Right cardiac atrium (tissue), 5 donors: ENCODE measurements at places on chromosomes 4 and X.

DNA sequence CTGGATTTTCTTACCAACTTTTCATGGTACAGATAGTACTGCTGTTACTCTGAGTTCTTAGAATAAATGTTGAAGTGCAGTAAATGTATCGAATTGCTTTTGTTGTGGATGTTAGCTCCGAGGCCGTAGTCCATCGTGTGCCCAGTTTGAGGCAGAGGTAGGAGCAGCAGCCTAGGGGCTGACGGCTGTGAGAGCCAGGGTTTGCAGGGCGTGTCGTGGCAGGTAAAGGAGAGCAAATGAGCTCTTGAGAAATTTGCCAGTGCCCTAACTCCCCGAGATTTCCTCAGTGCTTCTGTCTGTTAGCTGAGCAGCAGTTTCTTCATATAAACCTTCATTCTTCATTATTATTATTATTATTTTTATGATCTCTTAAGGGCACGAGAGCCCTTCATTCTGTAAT, 21.6 kb downstream of the PRIMPOL start:
- DNase-seq = no peak

GRCh38 chrX:101079736-101080270, 1.1 kb downstream of the TMEM35A start:
- DNase-seq = no peak

GRCh38 chrX:138191998-138192397, 519.5 kb downstream of the FGF13 start:
- DNase-seq = no peak

- DNase-seq = peak; percentile 52
These were observed 654 bp downstream of the ATOH1 start for GRCh38 chr4:93828995-93829819.

DNA sequence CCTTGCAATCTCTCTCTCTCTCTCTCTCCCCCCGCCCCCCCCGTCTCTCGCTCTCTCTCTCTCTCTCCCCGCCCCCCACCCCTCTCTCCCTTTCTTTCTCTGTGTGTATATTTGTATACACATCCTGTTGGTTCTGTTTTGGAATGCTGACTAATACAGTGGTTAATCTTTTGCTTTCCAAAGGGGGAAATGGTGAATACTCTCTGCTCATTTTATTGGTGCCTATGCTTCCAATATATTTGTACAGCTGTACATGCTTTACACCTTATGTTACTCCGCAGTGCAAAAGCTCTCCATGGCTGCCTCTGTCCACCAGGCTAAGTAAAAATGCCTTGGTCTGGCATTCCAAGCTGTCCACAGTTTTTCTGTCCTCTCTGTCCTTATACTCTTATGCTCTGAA, 158.8 kb downstream of the RBMX2 start:
- DNase-seq = no peak

- DNase-seq = no peak
These were observed 120.1 kb downstream of the AFF1 start for GRCh38 chr4:87054900-87055299.

- DNase-seq = no peak
These were observed 262.7 kb upstream of the F9 start for GRCh38 chrX:139267851-139268250.

DNA sequence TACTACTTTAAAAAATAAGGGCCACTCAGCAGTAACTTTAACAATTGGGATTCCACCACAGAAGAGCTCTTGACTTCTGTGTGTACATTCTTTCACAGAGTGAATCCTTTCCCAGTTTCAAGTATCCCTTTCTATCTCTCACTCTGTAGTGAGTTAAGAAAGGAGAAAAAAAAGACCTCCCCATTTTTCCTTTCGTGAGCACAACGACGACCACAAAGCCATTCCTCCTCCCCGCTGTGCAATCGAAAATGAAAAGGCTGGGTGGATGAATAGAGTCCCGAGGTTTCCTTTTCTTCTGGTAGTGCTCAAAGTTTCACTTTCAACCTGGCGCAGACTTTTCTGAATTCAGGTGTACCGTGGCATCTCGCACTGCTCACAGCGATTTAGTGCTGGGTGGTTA, 58.0 kb downstream of the TAB3 start:
- no peak for DNase-seq

GRCh38 chr4:18020671-18021469, 685 bp downstream of the LCORL start:
- DNase-seq = peak; percentile 90

DNA sequence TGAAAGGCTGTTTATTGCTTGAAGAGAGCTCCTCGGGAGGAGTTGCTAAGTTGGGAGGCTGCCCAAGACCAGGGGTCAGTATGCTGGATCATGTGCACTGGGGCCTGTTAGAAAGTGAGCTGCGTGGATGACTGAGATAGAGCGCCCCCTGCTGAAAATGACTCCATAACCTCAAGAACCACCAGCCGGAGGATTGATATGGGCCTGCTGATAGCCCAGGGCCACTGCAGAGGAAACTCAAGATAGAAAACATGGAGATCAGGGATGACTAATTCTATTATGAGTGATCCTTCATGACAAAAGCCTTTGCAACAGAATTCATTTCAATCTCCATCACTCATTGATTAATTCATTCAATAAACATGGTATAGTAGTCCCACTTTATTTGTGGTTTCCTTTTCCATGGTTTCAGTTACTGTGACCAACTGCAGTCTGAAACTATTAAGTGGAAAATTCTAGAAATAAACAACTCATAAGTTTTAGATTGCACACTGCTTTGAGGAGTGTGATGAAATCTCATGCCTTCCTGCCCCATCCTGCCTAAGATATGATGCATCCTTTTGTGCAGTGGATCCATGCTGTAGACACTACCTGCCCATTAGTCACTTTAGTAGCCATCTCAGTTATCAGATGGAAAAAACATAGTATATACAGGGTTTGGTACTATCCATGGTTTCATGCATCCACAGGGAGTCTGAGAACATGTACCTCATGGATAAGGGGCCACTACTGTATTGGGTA, 126.7 kb upstream of the MBNL3 start:
- no peak for DNase-seq

GRCh38 chrX:106706466-106706865, 20.0 kb upstream of the RNF128 start:
- DNase-seq = no peak

GRCh38 chrX:65574356-65574755, 39.8 kb upstream of the LAS1L start:
- no peak for DNase-seq

GRCh38 chrX:101605146-101605545, 12.7 kb downstream of the ARMCX6 start:
- no peak for DNase-seq

GRCh38 chrX:21943460-21944135, 3.1 kb downstream of the SMS start:
- DNase-seq = no peak

GRCh38 chrX:119655125-119655524, 37.8 kb downstream of the SEPTIN6 start:
- no peak for DNase-seq

DNA sequence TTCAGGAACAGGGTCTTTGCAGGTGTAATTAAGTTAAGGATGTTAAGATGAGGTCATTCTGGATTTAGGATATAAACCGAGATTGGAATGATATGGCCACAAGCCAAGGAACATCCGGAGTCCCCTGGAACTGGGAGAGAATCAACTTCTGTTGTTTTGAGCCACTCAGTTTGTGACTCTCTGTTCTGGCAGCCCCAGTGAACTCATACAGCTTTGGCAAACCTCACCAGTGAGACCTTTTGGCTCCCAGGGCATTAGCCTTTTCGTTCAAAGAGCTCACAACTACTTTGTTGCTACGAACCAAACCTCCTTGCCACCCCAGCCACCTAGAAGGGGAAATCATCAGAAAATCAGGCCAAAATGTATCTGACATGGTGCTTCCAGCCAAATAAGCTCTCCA, 80.4 kb downstream of the MTMR1 start:
- DNase-seq = no peak

- no peak for DNase-seq
These were observed 7.2 kb upstream of the LNX1 start for GRCh38 chr4:53598483-53598882.

DNA sequence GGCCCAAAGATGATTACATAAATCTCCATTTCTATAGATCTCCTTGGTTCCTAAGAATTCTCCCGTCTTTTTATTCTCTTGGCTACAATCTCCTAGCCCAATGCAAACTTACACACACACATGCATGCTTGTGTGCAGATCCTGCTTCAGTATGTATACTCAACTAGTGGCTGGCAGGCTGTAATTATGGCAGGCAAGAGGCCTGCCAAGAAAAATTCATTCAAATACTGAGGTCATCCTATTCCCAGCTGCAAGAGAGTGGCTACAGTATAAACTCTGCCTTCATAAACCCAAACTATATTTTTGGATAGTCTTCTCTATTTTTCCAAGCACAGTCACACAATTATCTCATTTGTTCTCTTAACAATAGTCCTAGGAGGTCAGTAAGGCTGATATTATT, 95.2 kb downstream of the SHROOM4 start:
- DNase-seq = no peak

GRCh38 chrX:22395372-22395771, 122.7 kb downstream of the CBLL2 start:
- no peak for DNase-seq

DNA sequence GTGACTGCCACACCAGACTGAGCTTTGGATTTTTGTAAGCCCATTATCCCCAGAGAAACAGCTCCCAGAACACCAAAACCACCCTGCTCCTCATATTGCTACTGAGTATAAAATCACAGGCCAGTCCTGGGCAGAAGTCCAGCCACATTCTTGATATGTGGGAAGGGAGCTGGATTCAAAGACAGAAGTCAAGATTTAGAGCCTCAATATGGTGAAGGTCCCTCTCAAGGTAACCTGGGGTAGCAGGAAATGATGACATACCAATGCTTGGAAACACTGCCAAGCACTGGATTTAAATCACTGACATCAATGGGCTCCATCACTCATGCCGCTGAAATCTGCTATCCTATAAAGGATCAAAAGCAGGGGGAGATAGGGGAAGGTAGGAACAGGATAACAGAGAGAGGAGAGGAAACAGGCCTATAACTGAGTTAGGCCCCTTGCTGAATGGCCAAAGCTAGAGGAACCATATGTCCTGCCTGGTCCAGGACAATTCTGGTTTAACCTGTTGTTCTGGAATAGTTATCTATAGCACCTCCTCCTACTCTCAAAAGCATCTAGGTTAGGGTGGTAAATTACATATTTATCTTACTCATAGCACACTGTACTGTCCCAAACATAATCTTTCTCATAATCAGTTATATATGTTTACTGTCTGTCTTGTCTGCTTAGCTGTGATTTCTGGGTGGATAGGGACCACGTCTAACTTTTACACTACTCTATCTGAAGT, 83.7 kb upstream of the NHS start:
- no peak for DNase-seq

- no peak for DNase-seq
These were observed 300.5 kb upstream of the LCORL start for GRCh38 chr4:18321956-18322530.

DNA sequence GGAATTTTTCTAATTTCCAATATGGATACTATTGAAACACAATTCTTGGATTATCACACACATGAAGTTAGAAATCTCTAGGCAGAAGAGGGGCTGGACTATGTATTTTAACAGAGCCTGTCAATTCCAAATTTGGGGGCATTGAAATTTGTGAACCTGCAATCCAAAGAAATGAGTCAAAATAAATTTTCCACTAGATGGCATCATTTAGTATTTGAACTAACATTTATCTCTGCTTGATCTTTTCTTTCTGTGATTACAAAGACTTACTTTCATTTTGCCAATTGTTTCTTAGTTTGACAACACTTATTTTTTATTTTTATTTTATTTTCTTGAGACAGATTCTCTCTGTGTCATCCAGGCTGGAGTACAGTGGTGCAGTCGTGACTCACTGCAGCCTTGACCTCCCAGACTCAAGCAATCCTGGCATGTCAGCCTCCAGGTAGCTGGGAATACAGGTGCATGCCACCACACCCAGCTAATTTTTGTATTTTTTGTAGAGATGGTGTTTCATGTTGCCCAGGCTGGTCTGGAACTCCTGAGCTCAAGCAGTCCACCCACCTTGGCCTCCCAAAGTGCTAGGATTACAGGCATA, 2.7 kb upstream of the PYURF start:
- DNase-seq = no peak

DNA sequence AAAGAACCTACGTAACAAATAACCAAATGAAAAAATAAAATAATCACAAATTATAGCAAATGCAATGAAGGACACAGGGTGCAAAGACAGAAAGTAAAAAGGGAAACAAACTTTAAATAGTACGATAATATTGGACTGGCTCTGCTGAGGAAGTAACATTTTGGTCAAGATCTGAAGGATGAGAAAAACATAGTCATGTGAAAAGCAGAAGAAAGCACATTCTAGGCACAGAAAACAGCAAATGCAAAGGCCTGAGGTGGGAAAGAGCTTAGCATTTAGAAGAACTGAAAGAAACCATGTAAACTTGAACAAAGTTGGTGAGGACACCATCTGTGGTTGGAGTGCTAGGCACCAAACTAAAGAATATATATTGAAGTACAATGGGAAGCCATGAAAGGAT, 111.2 kb downstream of the PPP3CA start:
- DNase-seq = no peak

DNA sequence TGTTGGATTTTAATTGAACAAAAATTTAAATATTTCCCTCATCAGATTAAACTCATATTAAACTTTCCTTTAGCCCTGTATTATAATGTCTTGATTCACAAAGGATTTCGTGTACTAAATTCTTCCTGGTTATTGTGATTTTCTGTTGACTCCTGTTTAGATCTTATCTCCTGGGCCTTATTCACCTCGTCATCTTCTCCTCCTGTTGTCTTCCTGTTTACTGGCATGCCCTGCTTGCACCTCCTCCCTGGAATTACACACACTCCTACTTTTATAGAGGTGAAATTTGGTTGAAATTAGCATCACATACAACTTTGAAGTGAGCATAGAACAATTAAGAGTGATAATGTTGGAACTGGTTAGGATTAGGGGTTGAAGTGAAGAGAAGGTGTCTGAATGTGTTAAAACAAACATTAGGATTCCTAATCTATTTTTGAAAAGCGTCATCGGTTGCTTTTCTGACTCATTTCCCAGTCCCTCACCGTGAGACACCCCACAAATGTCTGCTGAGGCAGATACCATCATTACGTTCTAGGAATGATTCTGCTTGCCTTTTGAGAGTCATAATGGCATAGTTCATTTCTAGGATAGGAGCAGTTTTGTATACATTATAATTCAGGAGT, 32.5 kb downstream of the TLL1 start:
- no peak for DNase-seq

- no peak for DNase-seq
These were observed 8.6 kb upstream of the FHIP1A start for GRCh38 chr4:151400343-151400742.

GRCh38 chr4:37908488-37909331, 17.8 kb downstream of the TBC1D1 start:
- DNase-seq = peak; percentile 63

- DNase-seq = no peak
These were observed 258.1 kb upstream of the NOCT start for GRCh38 chr4:138757432-138757831.

DNA sequence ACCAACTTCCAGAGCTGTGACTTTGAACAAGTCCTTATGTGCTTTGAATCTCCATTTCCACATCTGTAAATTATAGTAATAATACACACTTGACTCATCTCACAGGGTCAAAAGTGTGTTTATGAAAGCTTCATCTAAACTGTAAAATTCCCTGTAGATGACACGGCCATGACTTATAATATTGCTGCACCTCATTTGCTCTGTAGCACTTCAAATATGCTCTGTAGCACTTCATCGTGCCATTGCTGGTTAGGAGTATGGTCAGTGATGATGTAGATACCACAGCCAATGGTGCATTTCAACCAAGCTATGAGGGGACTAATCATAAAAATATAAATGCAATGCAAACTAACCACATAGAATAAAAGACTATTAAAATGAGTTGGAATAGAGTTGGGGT, 318.6 kb downstream of the ANK2 start:
- no peak for DNase-seq

- no peak for DNase-seq
These were observed 138.0 kb upstream of the FAM9B start for GRCh38 chrX:9171841-9172463.
